ENCODE measurements at places on chromosomes 7 and 10.

- DNase-seq = no peak
These were observed 138.5 kb downstream of the CPED1 start for GRCh38 chr7:121126801-121127534.

DNA sequence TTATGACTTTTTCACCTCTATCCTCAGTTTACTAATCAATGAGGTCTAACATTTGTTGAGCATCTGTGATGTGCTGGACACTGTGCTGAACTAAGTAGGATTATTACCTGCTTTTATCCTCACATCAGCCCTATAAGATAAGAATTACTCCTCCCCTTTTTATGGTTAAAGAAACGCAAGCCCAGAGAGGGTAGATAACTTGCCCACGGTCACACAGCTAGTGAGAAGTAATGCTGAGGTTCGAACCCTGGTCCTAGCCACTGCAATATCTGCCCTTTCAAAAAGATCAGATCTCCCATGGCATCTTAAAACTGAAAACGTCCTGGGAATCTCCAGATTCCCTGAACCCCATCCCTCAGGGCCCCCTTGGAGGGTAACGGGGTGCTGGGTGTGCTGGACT is 118.3 kb downstream of the C10orf105 start:
- DNase-seq = no peak

- no peak for DNase-seq
These were observed 36.7 kb downstream of the ZNF138 start for GRCh38 chr7:64830926-64831325.

- DNase-seq = no peak
These were observed 46.3 kb upstream of the ELMO1 start for GRCh38 chr7:37494926-37495325.

DNA sequence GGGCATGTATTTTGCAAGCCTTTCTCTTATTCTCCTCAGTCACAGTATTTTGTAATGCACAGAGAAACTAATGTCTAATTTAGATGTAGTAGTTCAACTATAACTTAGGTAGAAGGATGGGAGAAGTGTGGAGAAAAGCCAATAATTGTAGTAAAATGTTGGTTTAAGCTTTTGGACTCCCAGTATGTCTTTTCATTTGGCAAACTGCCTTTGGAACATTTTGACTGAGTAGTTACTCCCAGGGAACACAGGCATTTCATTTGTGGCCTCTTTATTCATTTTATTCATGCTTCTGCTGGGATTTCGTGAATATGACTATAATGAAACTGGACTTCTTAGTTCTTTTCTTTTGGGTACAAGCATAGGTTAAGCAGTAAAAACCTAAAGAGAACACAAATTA is 79.0 kb downstream of the EXOC4 start:
- no peak for DNase-seq

GRCh38 chr10:16894821-16895220 is 77.6 kb upstream of the RSU1 start:
- no peak for DNase-seq

GRCh38 chr10:71848325-71849275 is 2.5 kb downstream of the PSAP start:
- DNase-seq = no peak

DNA sequence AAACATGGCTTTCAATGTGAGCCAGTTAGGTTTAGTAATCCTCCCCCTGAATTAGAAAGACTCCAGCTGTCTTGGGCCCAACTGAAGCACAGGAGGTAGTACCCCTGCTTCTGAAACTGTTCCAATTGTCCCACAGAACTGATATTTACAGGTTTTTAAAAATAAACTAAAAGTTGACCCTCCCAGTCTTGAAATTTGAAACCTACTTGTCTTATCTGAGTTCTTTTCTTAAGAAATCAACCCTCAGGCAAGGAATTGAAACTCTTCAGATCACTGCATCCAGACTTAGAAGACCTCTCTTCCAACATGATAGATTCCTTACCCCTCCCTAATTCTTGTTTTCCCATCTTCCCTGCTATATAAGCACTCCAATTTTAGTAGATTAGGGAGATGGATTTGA is 13.3 kb upstream of the ARHGAP21 start:
- DNase-seq = no peak

- DNase-seq = no peak
These were observed 117.5 kb upstream of the LAMB4 start for GRCh38 chr7:108247614-108248013.

GRCh38 chr7:130831817-130832481 is 97.9 kb upstream of the KLF14 start:
- no peak for DNase-seq

- no peak for DNase-seq
These were observed 116.6 kb downstream of the DOCK4 start for GRCh38 chr7:112089551-112089950.

- DNase-seq = no peak
These were observed 39.3 kb upstream of the GGCT start for GRCh38 chr7:30543813-30544525.

DNA sequence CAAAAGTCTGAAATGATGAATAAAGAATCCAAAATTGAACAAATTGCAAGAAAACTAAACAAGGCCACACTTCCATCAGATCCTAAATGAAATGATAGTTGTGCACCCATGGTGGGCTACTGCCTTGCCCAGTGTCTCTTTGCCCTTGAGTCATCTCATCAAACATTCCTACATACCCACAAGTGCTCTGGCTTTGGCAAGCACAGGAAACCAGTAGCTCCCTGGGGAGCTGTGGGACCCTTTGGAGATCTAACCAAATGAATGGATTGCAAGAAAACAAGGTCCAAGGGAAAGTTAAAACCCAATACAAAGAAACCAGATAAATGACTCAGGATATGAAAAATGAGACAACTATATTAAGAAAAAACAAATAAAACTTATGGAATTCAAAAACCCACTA is 129.8 kb upstream of the TMEM229A start:
- DNase-seq = no peak

GRCh38 chr10:22681783-22682183 is 32.6 kb downstream of the PIP4K2A start:
- DNase-seq = no peak

- DNase-seq = no peak
These were observed 64.0 kb downstream of the INPP5A start for GRCh38 chr10:132601567-132601966.

DNA sequence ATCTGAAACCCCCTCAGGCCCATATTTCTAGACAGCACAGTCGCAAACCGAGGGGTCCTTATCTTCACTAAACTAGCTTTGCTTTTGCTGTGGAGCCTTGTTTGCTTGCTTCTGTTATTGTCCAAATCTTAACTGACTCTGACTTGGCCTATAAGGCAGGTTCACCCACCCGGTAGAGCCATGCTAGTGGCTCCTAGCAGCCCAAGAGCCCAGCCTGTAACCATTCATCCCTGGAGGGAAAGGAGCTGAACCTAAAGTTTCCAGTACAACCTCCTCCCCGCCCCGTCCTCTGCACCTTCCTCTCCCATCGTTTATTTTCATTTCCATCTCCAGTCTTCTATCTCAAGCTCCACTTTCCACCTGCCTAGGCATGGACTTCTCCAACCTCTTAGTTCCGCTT is 345.7 kb downstream of the PTPRN2 start:
- no peak for DNase-seq

DNA sequence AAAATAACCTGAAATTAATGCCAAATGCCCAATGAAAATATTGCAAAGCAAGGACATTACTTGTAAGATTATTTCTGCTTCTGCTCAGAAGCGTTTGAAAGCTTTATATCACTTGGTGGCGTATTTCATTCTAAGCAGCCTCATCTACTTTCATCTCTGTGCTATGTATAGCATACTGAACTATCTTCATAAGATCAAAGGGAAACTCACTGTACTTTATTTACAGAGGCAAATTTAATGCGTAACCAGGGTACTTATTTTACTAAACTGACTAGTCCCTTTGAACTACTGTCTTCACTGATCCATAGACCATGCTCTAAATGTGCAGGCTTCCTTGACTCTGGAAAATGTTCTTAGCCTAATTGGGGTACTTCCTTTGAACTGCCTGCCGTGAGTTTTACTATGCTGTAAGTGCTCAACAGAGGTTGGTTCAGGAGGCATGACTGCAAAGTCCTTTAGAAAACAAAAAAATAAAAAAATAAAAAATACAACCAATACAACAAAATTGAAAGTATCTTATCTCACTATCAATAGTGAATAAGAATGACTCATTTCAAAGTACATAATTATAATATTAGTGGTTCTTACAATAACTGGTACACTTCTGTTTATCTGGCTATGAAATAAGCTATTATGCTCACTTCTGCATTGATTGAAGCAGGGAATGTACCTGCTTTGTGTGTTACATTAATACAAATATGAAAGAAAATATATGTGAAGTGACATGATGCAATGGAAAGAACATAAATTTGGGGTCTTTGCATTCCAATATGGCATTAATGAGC is 41.0 kb upstream of the TSPAN12 start:
- DNase-seq = no peak

GRCh38 chr7:154640266-154640865 is 362.6 kb downstream of the PAXIP1 start:
- no peak for DNase-seq

DNA sequence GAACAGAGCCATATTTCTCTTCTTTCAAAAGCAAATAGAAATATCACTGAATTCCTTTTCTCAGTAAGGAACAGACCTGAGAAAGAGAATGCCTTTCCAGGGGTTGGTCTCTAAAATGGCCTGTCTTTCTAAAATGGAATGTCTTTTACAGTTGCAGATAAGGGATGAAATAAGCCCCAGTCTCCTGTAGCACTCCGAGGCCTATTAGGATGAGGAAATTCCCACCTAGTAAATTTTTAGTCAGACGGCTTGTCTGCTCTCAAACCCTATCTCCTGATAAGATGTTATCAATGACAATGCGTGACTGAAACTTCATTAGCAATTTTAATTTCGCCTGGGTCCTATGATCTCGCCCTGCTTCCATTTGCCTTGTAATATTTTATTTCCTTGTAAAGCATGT is 2.9 kb upstream of the EFCAB10 start:
- no peak for DNase-seq

- DNase-seq = no peak
These were observed 842 bp downstream of the KBTBD2 start for GRCh38 chr7:32890793-32891042.

- no peak for DNase-seq
These were observed 277.6 kb downstream of the ELFN1 start for GRCh38 chr7:1947586-1948217.

DNA sequence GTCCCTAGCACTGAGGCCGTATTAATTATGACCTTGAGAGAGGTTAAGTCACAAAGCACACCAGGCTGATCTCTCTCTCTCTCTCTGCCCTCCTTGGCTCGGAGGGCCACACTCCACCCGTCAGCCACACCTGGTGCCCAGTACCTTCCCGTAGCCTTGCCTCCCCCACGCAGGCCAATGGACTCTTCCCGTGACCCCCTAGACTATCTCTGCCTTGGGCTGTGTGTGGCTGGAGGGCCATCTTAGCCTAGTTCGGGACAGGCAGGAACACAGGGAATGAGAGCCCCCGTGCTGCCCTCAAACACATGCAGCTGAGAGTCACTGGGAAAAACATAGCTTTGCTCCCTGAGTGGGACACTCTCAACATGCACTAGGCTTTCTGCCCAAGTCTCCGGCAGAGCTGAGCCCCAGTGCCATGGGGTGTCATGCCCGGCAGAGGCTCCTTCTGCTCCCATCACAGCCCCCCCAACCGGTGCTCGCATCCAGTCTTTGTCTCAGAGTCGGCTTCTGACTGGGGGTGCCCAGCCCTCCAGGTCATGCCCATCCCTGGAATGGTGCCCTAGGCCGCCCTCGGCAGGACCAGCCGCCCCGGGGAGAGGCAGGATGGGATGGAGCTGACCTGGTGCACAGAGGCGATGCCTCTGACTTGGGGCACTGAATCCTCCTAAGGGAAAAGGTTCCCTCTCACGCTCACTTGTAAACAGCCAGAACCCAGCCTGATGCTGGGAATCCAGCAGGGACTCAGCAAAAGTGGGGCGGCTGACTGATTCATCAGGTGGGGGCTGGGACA is 63.0 kb downstream of the TCERG1L start:
- no peak for DNase-seq

- DNase-seq = no peak
These were observed 8.3 kb downstream of the PEX1 start for GRCh38 chr7:92520024-92520423.

DNA sequence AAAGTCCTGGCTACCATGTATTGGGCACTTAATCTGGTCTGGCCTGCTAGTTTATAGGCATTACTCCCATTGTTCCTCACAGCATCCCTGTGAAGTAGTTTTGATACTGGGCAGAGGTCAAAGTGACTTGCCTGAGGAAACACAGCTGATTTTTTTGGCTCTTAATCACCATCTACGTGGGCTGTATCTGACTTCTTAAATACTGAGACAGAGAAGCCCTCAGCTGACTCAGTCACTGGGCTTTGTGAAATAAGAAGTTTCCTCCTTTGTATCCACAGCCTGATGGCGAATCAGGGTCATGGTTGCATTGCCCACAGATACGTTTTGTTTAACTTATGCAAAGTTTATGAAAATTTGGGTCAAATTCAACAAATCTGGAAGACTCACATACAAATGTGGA is 13.2 kb downstream of the TACR2 start:
- no peak for DNase-seq

DNA sequence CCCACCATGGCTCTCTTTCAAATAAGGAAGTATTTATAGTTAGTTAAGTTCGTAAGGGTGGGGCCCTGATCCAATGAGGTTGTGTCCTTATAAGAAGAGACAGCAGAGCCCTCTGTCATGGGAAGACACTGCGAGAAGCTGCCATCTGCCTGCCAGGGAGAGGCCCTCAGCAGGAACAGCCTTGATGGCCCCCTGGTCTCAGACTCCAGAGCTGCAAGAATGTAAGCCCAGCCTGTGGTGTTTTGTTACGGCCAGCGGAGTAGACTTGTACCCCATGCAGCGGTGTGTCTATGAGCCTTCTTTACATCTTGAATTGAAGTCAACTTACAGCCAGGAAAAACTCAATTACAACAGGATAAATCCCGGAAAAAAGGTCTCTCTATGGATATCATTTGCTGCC is 14.3 kb upstream of the LARP4B start:
- DNase-seq = no peak

- peak; percentile 19 for DNase-seq
These were observed 318.7 kb downstream of the BBS9 start for GRCh38 chr7:33448035-33448434.

DNA sequence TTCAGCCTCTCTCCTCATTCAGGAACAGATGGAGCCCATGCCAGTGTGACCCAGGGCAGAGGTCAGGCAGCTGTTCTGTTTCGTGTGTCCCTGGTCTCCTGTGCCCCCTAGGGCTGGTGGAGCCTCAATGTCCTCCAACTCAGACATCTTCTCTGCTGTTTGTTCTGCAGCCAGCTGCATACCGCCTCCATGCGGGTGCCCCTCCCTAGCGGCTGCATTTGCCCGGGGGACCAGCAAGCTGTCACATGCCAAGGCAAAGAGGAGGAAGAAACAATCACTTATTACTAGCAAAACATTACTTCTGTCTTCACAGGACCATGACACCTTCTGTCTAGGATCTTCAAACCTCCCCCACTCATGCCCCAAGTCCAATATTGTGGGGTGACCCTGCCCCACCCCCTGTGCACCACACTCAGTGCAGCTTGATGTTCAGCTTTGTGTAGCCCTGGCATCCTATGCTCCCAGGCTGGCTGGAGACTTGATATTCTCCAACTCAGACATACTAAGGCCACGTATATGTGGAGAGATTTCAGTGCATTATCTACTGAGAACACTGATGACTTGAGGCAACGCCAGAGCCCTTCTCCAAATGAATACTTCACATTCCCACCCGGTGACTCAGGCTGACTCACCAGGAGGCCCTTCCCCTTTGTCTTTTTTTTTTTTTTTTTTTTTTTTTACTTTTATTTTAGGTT is 188.9 kb downstream of the SKIDA1 start:
- no peak for DNase-seq
